ENCODE measurements at places on chromosomes 5 and 9.

- DNase-seq = no peak
These were observed 365.5 kb upstream of the CDH18 start for GRCh38 chr5:20353499-20353898.

GRCh38 chr5:132473019-132473531, 17.5 kb downstream of the IRF1 start:
- DNase-seq = no peak

- DNase-seq = no peak
These were observed 49.2 kb downstream of the NACC2 start for GRCh38 chr9:136045595-136046553.

- DNase-seq = no peak
These were observed 285.3 kb downstream of the NR3C1 start for GRCh38 chr5:143118222-143118621.

DNA sequence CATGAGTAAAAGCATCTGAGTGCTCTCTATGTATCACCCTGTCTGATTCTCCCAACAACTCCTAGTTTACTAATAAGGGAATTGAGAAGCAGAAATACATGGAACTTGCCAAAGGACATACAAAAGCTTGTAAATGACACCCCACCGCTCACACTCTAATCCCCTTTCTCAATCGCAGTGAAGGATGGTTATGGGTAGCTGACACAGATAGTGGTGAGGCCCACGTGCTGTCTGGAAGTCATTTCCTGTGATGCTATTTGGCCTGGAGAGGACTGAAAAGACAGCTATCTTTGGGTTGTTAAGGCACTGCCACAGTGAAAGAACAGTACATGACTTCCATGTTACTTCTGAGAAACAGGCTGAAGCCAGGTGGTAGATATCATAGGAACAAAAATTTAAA, 117.0 kb downstream of the GLIS3 start:
- DNase-seq = no peak

- no peak for DNase-seq
These were observed 370.2 kb upstream of the CCNH start for GRCh38 chr5:87782916-87783315.

GRCh38 chr9:128913048-128913900, 7.5 kb upstream of the PHYHD1 start:
- no peak for DNase-seq

GRCh38 chr5:141632650-141633049, 4.0 kb downstream of the HDAC3 start:
- DNase-seq = no peak

DNA sequence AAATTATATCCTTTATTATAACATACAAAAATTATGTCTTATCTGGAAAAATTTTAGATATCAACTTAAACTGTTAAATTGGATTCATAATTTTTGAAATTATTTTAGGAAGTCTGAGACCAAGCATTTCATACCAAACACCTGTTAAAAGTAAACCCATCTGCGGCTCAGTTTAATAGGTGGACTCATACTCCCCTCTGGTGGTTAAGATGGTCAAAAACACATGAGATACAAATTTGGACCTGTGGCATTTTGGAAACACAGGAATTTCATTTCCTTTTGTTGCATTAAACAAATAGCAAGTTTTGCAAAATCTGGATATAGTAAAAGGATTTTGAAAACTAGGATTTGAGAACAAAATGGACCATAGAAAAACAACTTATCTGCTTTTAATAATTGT, 53.7 kb downstream of the RGMB start:
- peak; percentile 7 for DNase-seq

GRCh38 chr5:15901151-15901550, 278.4 kb downstream of the MARCHF11 start:
- no peak for DNase-seq

GRCh38 chr5:60365001-60365400, 335.0 kb downstream of the DEPDC1B start:
- DNase-seq = no peak

DNA sequence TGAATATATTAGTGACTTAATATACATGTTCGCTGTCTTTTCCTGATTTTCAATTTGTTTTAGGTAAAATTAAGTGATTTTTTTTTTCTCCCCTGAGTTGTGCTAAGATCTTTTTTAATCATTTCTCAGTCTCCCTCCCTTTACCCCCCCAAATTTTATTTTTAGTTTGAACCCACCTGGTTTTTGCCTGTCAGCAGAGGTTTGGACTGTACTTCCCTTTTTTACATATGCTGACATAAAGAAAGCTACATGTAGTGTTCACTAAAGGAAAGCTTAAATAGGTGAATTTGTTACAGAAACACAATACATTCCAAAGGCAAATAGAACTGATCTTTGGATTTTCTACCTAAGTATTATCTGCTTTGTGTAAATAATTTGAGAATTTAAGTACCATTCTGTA, 82.2 kb downstream of the IPO11 start:
- no peak for DNase-seq

GRCh38 chr5:154474396-154475334, 3.4 kb downstream of the HAND1 start:
- no peak for DNase-seq

GRCh38 chr5:96633820-96634219, 28.4 kb upstream of the CAST start:
- DNase-seq = no peak

DNA sequence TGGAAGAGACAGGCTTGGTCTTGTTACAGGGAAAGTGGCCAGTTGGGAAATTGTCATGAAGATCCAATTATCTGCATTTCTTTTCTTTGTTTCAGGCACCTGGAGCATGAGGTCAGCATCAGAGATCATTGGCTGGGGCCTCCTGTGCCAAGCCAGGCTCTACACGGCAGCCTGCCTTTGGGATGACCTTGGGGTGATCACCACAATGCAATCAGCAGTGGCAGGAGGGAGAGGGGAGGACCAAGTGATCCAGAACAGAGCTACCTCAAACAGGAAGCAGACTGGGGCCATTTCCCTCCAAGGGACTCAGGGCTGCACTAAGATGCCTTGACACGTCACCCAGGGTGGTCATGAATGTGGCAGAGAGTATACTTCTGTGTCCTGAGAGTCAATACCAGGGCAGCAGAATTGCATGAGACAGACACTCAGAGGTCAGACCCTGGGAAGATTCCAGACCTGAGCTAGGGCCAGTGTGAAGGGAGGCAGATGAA, 8.9 kb downstream of the SMIM23 start:
- DNase-seq = no peak

DNA sequence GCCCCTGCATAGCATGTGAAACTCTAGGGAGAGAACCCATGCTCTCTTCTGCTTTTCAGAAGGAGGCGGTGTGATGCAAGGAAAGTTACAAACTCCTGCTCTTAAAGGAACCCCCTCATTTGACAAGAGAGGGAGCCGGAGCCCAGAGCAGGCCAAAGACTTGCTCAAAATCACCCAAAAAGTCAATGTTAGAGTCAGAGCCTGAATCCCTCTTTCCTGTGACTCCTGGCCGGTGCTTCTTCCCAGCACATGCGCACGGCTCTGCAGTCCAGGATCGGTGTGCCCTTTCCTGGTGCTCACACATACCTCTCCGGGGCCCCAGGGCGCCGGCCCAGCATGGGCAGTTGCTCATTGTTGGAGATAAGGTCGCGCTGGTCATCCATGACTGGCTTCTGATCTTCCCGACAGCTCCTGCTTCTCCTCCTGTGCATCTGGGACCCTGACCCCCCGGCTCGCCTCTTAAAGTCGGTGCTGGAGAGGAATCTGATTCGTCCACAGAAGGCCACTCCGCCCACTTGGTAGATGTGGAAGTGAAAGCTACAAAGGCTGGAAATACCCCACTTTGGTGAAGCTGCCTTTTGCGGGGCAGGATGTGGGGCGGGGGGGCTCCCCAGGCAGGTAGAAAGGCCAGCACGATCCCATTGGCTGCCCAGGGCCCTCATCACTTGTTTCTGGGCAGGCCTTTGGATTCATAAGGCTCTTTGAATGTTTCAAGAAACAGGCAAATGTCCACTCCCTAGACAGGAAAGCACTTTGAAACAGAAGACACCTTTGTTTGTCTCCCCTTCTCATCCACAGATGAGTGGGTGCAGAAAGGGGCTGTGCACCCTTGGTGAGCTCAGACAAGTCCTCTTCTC, at the start of gene CD74:
Gene CD74, minus strand, starts transcription at position 592 of the 857 bp plus-strand sequence. Its CDS starts 161 bp downstream, at position 431.
- DNase-seq = no peak

DNA sequence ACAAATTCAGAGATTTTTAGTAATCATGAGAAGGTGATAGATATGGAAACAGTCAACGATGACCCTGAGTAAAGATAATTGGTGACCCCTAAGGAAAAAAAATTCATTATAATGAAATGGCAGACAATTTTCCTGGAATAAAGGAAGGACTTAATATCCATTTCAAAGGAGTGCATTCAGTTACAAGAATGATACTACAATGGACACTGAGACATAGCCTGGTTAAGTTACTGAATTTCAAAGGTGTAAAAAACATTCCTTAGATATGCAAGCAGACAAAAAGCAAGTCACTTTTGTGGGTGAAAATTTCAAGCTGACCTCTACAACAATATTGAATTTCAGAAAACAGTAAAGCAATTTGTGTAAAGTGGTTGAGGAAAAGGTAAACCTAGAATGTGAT, 1012.5 kb upstream of the SEMA6A start:
- no peak for DNase-seq

DNA sequence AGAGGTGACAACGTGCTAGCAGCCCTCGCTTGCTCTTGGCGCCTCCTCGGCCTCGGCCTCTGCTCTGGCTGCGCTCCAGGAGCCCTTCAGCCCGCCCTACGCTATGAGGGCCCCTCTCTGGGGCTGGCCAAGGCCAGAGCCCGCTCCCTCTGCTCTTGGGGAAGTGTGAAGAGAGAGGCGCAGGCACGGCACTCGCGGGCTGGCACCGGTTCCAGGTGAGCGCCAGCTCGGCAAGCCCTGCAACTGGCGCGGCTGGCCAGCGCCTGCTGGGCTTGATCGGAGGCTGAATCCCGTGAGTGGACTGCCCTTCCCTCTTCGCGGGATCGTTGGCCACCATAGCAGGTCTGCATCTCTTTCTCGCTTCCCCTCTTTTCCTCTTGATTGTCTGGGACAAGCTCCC, 298.0 kb upstream of the PTPRD start:
- DNase-seq = no peak

DNA sequence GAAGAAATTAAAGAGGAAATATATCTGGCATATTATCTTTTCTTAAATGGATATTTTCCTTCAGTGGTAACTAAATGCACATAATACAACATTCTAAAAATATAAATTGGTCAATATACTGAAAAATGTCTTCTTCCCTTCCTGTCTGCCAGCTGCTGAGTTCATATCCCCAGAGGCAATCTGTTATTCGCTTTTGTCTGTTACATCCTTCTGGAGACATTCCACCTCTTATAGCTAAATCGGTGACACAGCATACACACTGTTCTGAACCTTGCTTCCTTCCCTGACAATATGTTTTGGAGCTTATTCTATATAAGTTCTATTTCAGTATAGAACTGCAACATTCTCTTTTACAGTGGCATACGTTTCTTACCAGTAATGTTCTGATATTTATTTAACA, 147.8 kb downstream of the TENT4A start:
- no peak for DNase-seq

GRCh38 chr9:9186086-9186485, 1386.5 kb upstream of the DMAC1 start:
- no peak for DNase-seq

DNA sequence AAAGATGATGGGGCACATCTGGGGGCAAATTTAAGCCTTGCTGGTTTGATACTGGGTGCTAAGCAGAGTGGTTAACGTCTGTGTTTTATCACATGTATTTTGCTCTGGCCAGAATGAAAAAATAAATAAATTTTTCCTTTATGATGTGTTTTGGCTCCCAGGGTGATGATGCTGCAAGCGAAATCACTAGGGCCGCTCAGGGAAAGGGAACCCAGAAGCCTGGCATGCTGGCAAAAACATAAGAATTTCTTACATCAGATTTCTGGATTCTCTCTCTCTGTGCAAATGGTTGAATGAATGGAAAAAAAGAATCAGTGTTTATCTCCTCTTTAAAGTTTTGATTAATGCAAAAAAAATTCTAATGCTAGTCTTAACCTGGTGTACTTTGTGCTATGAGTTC, 1975.2 kb upstream of the C9orf72 start:
- no peak for DNase-seq

DNA sequence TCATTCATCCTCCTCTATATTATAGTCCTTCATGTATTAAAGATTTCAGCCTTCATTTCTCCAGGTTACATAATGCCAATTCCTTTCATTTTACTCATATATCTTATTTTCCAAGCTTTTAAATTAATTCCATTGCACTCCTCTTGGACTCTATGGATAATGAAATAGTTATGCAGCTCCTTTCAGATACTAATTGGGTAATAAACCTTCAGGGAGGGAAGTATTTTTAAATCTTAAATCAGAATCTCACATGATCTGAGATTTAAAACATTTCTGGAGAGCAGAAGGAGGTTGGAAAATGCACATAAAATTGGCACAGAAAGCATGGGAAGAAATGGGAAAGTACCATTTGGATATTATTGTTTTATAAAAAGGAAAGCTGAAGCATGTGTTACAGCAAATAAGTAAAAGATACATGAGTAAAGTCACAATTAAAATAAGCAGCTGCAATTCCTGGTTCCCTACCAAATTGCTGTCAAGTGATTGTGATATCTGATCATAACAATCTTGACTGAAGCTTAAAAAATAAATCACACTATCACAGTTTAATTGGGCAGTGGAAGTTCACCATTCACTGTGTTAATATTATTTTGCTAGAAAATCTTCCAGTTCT, 257.9 kb upstream of the NREP start:
- DNase-seq = no peak

- DNase-seq = no peak
These were observed 20.0 kb downstream of the APC start for GRCh38 chr5:112757468-112758208.

- DNase-seq = no peak
These were observed 167.9 kb downstream of the HTR1A start for GRCh38 chr5:63794296-63794695.

DNA sequence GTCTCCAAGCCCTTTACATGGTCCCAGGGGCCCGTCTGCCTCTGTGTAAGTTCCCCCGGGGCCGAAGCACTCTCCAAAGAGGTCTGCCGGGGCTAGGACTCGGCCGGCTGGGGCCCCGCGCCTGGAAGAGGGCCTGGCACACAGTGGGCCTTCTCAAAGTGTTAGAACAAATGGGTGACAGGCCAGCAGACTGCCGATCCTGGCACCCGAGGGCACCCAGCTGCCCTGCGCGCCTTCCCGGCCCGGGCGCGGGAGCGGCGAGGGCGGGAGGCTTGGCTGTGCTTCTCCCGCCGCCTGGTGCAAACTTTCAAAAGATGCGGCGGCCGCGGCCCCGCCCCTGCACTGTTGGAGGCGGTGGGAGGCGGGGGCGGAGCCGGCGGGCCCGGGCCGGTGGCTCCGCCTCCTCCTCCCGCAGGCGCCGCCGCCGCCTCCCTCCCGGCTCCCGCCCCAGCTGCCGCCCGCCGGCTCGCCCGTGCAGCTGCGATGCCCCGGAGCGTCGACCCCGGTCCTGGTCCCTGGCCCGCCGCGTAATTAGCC, at the start of gene NEURL1B:
Gene NEURL1B, plus strand, starts transcription at position 442 of the 537 bp plus-strand sequence. CDS start 144 bp downstream, outside the sequence.
- peak; percentile 74 for DNase-seq

DNA sequence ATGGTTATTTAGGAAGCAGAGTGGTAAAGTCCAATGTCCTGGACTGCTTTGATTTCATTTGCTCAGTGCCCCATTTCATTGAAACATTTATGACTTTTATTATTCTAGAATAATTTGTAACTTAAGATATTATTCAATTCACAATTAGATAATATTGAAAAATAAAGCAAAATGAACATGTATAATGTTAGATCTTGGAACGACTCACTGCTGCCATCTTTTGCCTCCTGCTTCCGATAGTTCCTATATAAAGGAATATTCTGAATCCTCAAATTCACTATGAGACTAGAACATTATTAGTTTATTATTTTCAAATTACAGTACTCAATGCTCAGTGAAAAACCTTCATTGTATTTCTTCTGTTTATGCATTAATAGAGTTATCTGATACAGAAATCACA, 2.3 kb upstream of the CTNND2 start:
- DNase-seq = no peak

GRCh38 chr9:32989660-32990059, 11.8 kb downstream of the APTX start:
- no peak for DNase-seq

Measured in NCI-H2171 (cell line).